Immature natural killer cell (primary cell): ENCODE measurements at places on chromosomes 11 and 22.

DNA sequence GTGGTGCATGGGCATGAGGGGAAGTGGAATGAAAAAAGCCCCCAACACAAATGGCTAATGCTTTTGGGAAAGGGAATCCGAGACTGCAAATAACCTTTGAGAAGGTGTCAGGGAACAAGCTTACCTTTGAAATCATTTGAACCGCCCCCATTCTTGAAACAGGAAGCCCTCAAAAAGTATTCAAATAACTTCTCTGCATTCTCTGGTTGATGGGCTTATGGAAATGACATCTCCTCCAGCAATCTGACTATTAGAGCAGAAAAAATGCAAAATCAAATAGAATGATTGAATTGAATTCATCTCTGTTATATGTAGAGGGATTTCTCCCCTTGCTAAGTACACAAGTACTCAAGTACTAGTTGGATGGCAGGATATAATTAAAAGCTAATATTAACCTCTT lies 409.9 kb downstream of the TMEM135 start:
- no peak for DNase-seq

DNA sequence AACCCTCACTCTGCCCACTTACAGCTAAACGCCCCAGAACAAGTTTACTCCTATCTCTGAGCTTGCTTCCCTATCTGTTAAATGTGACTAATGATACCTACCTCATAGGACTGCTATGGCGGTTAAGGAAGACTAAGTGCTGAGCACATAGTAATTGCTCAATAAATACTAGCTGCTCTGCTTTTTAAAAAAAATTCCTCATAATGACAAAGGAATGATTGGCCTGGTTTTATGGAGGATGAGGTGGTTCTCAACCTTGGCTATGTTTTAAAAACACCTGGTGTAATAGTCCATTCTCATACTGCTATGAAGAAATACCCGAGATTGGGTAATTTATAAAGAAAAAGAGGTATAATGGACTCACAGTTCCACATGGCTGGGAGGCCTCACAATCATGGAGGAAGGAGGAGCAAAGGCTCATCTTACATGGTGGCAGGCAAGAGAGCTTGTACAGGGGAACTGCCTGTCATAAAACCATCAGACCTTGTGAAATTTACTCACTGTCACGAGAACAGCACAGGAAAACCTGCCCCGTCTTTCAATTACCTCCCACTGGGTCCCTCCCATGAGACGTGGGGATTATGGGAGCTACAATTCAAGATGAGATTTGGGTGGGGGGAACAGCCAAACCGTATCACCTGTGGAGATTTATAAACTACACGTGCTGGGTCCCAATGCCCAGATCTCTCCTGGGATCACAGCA lies 127.2 kb upstream of the SYT13 start:
- DNase-seq: no peak

- DNase-seq: no peak
Observed at GRCh38 chr11:71574418-71574817, 8.3 kb downstream of the KRTAP5-11 start.

DNA sequence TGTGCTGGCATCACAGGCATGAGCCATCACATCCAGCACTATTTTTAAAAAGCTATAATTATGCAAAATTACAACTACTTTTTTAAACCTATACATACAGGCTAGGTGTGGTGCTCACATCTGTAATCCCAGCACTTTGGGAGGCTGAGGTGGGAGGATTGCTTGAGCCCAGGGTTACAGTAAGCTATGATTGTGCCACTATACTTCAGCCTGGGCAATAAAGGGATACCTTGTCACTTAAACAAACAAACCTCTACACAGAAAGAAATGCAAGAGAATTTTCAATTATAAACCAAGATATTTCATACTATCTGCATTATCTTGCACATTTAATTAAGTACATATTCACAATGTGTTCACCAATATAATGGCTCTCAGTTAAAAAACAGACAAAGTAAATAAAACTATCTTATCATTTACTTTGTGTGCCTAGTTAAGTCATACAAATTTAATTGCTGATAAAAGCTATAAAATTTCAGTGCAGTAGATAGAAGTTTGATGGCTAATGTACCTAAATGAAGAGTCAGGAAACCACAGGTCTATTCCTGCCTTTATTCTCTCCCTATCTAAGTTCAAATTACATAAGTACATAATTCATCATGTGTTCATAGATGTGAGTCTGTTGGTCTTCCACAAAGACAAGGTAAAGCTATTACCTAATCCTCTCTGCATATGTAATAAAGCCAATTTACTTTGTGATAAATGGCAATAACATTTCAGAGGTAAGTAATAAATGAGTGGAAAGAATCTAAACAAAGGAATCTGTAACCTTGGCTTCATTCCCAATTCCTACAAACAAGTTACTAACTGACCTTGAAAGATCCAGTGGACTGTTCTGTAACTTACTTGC lies 9.0 kb upstream of the RDX start:
- no peak for DNase-seq
